ENCODE measurements at places on chromosomes 11 and 22. TPM values are rescaled to one million over a fixed set of nuclear protein-coding genes. Genes with fewer than 3 reads are reported as not detected.
A peak's percentile ranks its signal among the peaks of the same experiment; 100 is the strongest.

GRCh38 chr11:16867097-16867496 lies 128.7 kb downstream of the C11orf58 start:
- DNase-seq: no peak

DNA sequence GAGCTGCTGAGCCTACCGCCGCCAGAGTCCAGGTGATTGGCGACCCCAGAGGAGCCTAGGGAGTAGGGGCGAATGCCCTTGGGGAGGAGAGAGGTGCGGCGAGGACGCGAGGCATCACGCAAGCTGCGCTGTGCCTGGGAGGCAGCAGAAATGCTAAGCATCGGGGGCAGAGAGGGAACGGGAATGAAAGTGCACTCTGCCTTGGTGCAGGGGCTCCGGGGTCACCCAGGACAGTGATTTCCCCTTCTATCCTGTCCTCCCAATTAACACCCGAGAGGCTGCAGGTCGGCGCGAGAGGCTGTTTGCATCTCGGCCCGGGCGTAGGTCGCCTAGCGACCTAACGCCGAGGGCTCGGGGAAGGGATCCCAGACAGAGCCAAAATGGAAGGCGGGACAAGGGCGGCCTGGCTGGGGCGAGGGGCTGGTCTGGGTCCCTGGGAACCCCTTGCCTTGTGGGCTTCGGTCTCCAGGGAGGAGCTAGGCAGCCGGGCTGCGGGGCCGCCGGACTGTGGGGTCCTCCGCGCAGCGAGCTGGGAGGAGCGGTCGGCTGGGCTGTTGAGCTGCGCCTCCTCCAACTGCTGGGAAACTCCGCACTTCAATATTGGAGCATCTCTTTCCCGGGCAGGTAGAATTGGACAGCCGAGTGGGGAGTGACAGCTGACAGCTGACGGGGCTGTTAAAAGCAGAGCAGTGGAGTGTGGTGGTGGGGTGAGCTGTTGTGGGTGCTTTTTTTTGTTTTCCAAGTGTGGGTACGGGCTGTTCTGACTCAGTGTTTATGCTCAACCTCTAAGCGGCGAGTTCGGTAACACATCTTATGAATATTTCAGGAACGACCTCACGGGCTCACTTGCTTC lies 657 bp downstream of the ELMOD1 start:
- no peak for DNase-seq

DNA sequence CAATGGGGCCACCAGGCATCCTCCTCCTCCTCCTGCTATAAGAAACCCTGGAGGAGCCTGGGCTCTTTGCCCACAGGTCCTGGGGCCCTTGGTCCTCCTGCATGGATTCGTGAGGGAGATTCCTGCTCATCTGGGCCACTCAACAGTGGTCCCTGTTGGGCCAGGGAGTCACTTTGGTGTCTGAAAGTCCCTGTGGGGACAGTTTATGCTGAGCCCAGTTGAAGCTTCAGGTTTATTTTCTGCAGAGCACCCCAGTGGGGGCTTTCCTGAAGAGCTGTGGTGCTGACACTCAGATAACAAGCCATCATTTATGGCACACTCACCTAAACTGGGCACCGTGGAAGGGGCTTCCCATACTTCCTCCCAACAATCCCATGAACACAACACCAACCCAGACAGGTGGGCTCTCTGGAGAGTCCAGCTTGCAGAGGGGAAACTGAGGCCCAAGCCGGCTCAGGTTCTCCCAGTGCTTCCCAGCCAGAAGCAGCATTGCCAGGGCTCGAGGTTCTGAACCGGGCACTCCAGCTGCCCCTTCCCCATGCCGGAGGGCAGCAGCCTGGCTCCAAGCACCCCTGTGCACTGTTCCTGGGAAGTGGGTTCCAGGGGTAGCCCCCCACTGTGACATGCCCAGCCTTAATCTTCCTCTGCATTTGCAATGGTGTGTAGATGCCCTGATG lies 91.3 kb downstream of the MYEOV start:
- no peak for DNase-seq

Gene CEP126
- 6.6 TPM for total RNA-seq

DNA sequence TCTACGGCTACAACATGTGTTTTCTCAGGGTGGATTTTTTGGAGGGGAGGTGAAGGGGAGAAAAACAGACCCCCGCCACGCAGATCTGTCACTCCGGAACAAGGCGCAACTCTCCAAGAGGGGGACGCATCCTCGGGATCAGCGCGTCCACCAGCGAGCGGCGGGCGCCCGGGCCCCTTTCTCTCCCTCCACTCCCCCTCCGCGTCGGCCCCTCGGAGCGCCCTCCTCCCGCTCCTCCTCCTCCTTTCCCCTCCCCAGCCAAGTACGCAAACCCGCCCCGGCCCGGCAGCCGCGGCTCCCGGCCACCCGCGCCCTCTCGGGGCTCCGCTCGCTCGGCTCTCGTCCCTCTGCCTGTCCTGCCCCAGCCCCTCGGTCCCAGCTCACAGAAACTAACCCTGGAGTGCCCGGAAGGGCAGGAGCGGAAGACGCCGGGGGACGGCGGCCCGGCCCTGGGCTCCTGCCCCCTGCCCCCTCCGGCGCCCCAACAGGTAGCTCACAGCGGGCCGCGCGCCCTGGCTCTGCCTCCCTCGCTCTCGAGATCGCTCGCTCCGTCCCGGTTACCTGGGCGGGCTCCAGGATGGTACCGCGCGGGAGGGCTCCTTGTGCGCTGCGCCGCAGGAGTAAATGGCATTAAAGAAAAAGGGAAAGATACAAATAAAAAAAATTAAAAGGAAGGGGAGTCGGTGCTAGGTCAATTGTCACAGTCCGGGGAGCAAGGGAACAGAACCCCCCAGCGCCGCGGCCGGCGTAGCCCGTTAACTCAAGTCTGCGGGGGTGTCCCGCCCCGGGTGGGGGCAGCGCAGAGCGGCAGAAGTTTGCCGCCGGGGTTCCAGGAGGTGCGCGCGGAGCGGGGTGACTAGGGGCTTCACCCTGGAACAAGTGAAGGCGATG lies 131.4 kb upstream of the C11orf58 start:
- DNase-seq: no peak

- no peak for DNase-seq
Observed at GRCh38 chr22:31239771-31240370, 27.8 kb downstream of the LIMK2 start.

Gene SCGB1A1
- 1.1 TPM for total RNA-seq

- DNase-seq: no peak
Observed at GRCh38 chr22:24695060-24695459, 79.5 kb downstream of the PIWIL3 start.

GRCh38 chr11:36186340-36187175 lies 102.7 kb downstream of the COMMD9 start:
- no peak for DNase-seq

- no peak for DNase-seq
Observed at GRCh38 chr22:22479999-22480532, 28.5 kb downstream of the ZNF280B start.

Gene RAB38
- 0.15 TPM for total RNA-seq

DNA sequence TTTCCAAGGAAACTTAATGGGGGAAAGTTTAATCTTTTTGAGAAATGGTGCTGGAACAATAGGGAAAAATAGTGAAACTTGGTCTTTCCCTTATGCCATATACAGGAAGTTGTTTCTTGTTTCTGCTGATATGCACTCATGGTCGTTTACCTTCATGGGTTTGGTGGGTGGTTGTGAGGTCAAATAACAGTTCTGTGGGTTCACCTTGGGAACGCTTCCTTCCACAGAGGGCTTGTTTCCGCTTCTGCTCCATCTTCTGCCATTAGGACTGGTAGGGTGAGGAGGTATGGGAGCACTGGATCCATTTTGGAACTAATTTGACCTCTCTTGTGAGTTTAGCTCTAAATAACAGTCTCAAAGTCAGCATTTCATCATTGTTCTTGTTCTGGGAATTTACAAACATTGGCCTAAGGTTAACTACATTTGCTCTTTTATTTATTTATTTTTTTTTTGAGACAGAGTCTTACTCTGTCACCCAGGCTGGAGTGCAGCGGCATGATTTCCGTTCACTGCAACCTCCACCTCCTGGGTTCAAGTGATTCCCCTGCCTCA lies 17.6 kb upstream of the RELA start:
- no peak for DNase-seq

Gene OR8D4
- total RNA-seq: not detected

DNA sequence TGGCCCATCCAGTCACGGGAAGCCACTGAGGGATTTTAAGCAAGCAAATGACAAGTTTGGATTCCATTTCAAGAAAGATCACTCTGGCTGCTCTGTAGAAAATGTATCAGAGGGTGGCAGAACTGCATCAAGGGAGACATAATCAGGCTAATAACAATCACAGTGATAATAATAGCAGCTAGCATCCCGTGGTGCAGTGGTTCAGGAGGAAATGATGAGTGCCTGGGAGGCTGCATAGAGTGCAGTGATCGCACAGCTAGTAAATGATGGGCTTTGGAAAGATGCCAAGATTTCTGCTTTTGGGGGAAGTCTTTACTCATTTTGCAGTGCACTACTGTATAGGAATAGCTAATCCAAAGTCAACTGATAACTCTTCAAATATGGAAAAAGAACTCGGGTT lies 35.8 kb downstream of the TNRC6B start:
- DNase-seq: no peak

Gene BTBD18
- total RNA-seq: not detected

DNA sequence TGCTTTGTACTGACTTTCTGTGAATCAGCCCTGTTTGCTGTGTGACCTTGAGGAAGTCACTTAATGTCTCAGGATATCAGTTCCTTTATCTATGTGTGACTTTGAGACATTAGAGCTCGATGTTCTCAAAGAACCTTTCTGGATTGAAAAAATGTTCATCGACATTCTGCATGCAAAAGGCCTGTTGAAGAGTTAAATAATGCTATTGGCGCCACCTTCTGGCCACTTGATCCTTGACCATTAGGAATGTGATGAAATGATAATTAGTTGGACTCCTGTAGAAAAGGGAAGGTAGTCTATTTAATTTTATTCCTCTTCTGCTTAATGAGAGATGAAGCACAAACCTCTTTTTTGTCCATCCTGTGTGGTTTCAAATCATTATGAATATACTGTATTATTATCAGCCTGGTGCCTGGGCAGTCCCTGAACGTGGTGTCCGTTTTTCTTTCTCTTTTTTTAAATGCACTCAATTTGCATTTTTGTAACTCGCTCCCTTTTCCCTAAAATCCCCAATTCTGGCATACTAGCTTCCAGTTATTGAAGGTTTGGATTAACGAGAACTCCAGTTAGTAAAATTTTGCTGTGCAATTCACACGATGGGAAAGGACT lies 20.7 kb downstream of the ELF5 start:
- peak; percentile 52 for DNase-seq

GRCh38 chr11:36300650-36301049 lies 4.6 kb downstream of the PRR5L start:
- no peak for DNase-seq

- no peak for DNase-seq
Observed at GRCh38 chr11:20011307-20011951, 148.8 kb downstream of the DBX1 start.

GRCh38 chr22:22182990-22183264 lies 61.7 kb upstream of the VPREB1 start:
- no peak for DNase-seq

DNA sequence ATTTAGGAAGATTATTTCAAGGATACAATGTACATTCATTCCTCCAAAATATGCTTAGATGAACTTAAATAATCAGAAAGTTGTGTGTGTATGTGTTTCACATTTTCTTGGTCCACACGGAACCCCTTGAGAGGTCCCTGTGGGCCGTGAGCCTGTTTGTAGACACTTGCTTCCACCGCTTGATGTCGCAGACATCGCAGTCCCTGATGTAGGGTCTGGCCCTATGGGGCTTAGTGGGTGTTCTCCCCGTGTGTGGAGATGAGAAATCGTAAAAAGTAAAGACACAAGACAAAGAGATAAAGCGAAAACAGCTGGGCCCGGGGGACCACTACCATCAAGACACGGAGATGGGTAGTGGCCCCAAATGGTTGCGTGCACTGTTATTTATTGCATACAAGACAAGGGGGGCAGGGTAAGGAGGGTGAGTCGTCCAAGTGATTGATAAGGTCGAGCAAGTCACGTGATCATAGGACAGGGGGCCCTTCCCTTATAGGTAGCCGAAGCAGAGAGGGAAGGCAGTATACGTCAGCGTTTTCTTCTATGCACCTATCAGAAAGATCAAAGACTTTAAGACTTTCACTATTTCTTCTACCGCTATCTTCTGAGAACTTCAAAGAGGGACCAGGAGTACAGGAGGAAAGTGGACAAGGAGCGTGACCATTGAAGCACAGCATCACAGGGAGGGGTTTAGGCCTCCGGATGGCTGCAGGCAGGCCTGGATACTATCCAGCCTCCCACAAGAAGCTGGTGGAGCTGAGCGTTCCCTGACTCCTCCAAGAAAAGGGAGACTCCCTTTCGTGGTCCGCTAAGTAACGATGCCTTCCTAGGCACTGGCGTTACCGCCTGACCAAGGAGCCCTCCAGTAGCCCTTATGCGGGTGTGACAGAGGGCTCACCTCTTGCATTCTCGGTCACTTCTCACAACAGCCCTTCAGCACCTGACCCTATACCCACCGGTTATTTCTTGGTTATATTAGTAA lies 1.2 kb upstream of the APOBEC3C start:
- no peak for DNase-seq

Gene ROBO3
- total RNA-seq: 12.0 TPM

DNA sequence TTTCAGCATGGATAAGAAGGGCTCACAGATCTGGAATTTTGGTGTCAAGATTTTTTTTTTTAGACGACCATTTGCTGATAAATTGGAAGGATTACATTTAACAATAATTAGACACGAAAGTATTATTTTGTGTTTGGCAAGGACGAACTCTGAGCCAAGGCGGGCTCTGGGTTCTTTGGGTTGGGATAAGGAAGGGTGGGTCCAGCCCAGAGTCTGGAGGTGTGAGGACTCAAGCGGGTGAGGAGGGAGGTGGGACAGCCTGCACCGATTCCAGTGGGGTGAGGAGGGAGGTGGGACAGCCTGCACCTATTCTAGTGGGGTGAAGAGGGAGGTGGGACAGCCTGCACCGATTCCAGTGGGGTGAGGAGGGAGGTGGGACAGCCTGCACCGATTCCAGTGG lies 4.1 kb downstream of the B3GAT1 start:
- DNase-seq: no peak

DNA sequence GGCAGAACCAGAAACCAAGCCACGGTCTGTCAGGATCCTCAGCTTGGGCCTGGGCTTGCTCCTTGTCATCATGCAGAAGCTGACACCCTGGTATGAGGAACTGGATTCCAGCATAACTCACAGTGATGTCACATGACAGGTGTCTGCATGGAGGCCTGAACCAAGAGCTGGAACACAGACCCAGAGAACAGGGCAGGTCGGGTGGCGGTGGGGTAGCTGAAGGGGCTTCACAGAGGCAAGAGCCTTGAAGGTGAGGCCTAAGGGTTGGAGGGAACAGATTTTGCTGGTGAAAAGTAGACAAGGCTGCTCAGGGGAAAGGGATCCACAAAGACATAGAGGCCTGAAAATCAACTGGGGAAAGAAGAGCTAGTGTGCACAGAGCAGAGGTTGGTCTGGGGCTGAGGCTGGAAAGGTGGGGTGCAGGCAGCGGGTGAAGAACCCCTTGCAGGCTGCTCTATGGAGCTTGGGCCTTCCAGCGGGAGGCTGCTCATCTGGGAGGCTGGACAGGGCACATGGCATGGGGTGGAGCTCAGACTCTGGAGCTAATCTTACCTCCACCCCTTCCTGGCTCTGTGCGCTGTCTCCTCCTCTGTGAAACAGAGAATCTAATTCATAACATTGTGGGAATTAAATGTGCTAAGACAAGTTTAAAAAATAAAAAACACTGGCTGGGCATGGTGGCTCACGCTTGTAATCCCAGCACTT lies 18.4 kb upstream of the RPS3 start:
- no peak for DNase-seq

Measured in Panc1 (cell line).